ENCODE measurements at places on chromosomes 2 and 18. TPM values are rescaled to one million over a fixed set of nuclear protein-coding genes. Genes with fewer than 3 reads are reported as not detected.
A peak's percentile ranks its signal among the peaks of the same experiment; 100 is the strongest.

The FASTKD1 gene
- 55.2 TPM for total RNA-seq

The CD8B2 gene
- total RNA-seq: 0.09 TPM

DNA sequence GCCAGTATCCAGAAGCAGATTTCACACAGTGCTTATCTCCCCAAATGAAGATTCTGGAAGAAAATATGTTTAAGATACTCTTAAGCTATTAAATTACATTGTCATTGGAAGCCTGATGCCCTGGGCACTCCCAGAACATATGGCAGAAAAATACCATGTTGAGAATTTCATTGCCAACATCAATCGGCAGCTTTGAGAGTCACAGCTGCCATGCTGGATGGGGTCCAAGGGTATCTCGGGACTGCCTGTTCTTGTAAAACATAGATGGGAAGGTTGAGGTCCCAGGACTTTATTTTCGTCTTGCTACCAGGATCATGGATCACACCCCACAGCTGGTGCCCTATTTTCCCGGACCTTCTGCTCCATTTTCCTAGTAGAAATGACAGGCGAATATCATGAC is 632.5 kb downstream of the SUCLG1 start:
- no peak overlapping the region for H3K4me3 ChIP-seq
- H3K36me3 ChIP-seq: no peaks in the 10 kb centered on the region
- H3K27me3 ChIP-seq: no peaks in the 10 kb centered on the region
- no peak overlapping the region for H3K27ac ChIP-seq
- DNase-seq: no peak

GRCh38 chr18:47788621-47789020 is 141.8 kb downstream of the SMAD2 start:
- no peaks in the 10 kb centered on the region for H3K36me3 ChIP-seq
- no peak for DNase-seq
- peaks cover 11% of the 10 kb centered on the region for H3K27me3 ChIP-seq
- H3K27ac ChIP-seq: no peak overlapping the region
- no peaks in the 10 kb centered on the region for H3K4me1 ChIP-seq
- H3K4me3 ChIP-seq: no peak overlapping the region

- no peaks in the 10 kb centered on the region for H3K4me1 ChIP-seq
- DNase-seq: no peak
- no peak overlapping the region for H3K27ac ChIP-seq
Measured at GRCh38 chr2:45130736-45131135, 121.5 kb upstream of the SIX2 start.

GRCh38 chr2:159640176-159640575 is 23.8 kb upstream of the BAZ2B start:
- no peak for DNase-seq
- no peaks in the 10 kb centered on the region for H3K4me1 ChIP-seq
- H3K4me3 ChIP-seq: no peak overlapping the region
- H3K27ac ChIP-seq: no peak overlapping the region
- H3K36me3 ChIP-seq: no peaks in the 10 kb centered on the region
- H3K27me3 ChIP-seq: no peaks in the 10 kb centered on the region

The APCDD1 gene
- not detected for total RNA-seq

The PDE1A gene
- not detected for total RNA-seq

GRCh38 chr18:42670860-42671259 is 444.6 kb downstream of the RIT2 start:
- no peak overlapping the region for H3K4me3 ChIP-seq
- H3K27me3 ChIP-seq: no peaks in the 10 kb centered on the region
- H3K27ac ChIP-seq: no peak overlapping the region
- no peaks in the 10 kb centered on the region for H3K4me1 ChIP-seq

DNA sequence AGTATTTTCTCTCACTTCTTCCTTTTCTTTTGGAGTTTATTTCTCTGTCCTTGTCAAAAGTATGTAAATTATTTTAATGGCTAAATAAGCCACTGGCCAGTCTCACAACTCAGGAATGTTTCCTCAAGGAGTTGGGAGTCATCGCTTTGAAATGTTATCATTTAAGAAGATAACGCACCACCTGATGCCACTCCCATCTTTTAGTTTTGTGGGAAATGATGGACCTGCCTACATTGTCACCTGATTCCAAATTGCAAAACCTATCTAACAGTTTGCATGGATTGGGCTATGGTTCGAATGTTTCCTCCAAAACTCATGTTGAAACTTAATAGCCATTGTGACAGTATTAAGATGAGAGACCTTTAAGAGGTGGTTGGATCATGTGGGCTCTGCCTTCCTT is 32.4 kb upstream of the PPM1B start:
- no peak for DNase-seq
- no peak overlapping the region for H3K4me3 ChIP-seq
- H3K4me1 ChIP-seq: peaks cover 2% of the 10 kb centered on the region
- H3K27me3 ChIP-seq: peaks cover 15% of the 10 kb centered on the region
- no peaks in the 10 kb centered on the region for H3K36me3 ChIP-seq
- no peak overlapping the region for H3K27ac ChIP-seq

DNA sequence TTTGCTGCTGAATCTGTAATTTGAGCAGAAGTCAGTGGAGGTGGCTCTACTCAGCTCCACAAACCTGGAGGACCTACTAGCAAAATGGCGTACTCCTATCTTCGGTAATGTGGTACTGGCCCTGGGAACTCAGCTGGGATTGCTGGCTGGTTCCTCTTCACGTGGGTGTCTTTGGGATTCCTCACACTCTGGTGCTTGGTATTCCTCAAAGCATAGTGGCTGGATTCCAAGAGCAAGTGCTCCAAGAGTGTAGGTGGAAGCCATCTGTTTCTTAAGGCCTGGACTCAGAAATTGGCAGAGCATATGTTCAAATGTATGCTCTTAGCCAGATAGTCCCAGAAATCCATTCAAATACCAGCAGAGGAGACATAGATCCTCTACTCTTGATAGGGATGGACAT is 281.9 kb upstream of the CDH7 start:
- no peak overlapping the region for H3K4me3 ChIP-seq
- H3K27me3 ChIP-seq: no peaks in the 10 kb centered on the region
- H3K4me1 ChIP-seq: no peaks in the 10 kb centered on the region
- no peak for DNase-seq
- H3K36me3 ChIP-seq: no peaks in the 10 kb centered on the region
- H3K27ac ChIP-seq: no peak overlapping the region

DNA sequence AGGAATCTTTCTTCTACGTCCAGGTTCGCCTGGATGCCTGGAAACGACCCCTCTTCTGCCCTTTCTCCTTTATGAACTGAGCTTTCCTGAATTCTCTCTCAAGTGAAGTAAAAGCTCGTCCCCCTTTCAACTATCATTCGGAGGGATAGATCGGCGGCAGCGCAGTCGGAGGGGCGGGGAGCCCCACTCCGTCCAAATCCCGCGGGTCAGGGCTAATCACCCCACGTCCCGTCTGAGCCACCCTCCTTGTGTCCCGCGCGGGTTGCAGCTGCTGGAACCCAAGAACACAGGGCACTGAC is 367 bp downstream of the FBXO48 start:
- no peak for DNase-seq
- H3K36me3 ChIP-seq: peaks cover 2% of the 10 kb centered on the region
- H3K4me1 ChIP-seq: peaks cover 44% of the 10 kb centered on the region
- peak overlapping the region; percentile 93 for H3K27ac ChIP-seq
- H3K27me3 ChIP-seq: no peaks in the 10 kb centered on the region

- peak overlapping the region; percentile 4 for H3K27ac ChIP-seq
- peaks cover 40% of the 10 kb centered on the region for H3K4me1 ChIP-seq
- H3K36me3 ChIP-seq: no peaks in the 10 kb centered on the region
Measured at GRCh38 chr2:30408961-30409387, 38.1 kb upstream of the LCLAT1 start.

DNA sequence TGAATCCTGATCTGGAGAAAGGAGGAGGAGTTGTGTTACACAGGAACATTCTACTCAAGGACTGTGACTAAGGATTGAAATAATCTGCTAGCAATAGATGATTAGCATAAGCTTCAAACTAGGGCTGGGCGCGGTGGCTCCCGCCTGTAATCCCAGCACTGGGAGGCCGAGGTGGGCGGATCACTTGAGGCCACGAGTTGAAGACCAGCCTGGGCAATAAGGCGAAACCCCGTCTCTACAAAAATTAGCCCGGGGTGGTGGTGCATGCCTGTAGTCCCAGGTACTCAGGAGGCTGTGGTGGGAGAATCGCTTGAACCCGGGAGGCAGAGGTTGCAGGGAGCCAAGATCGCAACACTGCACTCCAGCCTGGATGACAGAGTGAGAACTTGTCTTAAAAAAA is 1.5 kb downstream of the TRMT61B start:
- no peaks in the 10 kb centered on the region for H3K27me3 ChIP-seq
- peaks cover 25% of the 10 kb centered on the region for H3K36me3 ChIP-seq
- H3K4me1 ChIP-seq: peaks cover 32% of the 10 kb centered on the region
- peak overlapping the region; percentile 75 for H3K4me3 ChIP-seq
- peak overlapping the region; percentile 39 for H3K27ac ChIP-seq
- no peak for DNase-seq

The ANTXR1 gene
- total RNA-seq: 0.09 TPM

GRCh38 chr2:133919285-133919684 is 334.6 kb upstream of the MGAT5 start:
- no peaks in the 10 kb centered on the region for H3K27me3 ChIP-seq
- no peaks in the 10 kb centered on the region for H3K36me3 ChIP-seq
- H3K4me1 ChIP-seq: no peaks in the 10 kb centered on the region
- no peak overlapping the region for H3K27ac ChIP-seq

DNA sequence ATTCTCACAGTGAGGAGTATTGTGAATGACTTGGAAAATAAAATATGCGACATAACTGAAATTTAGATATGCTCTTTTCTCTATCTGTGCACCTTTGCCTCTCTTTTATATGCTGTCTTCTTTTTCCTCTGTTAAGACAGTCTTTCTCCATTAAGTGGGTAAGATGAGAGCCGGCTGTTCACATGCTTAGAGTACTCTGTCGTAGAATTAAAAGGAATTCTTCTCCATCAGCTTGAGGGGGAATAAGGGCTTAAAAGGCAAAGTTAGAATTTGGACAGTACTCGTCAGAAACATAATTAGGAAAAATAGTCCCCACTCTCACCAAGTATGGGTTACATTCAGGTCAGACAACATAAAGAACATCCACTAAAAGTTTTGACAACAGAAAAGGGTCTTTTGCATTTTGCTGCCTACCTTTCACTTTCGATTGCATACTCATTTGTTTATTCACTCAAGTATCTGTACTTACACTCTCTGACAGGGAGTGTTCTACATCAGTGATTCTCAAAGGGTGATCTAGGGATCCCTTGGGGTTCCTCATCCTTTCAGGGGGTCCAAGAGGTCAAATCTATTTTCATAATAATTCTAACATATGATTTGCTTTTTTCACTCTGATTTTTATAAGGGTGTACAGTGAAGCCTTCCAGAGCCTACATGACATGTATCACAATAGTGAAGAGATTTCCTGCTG is 48.0 kb downstream of the ARHGAP15 start:
- peaks cover 40% of the 10 kb centered on the region for H3K4me1 ChIP-seq
- peak overlapping the region; percentile 94 for H3K27ac ChIP-seq
- H3K36me3 ChIP-seq: peaks cover 35% of the 10 kb centered on the region
- DNase-seq: no peak
- H3K27me3 ChIP-seq: no peaks in the 10 kb centered on the region

The KDSR gene
- 86.9 TPM for total RNA-seq

The KCNG2 gene
- total RNA-seq: not detected

DNA sequence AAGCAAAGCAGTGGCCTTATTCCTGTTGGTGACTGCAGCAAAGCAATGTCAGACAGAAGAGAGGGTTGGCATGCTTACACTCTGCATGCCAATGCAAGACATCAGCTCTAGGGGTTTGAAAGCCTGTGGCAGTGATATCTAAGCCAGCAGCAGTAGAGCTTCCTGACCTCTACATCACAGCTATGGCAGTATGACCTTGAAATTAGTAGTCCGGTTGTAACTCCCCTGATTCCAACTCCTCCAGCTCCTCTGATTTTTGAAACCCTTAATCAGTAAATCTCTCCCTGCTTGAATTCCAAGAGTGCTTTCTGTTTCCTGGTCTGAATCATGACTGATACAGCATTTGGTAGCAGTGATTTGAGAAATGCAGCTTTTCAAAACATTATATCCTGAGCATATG is 60.0 kb upstream of the LRP1B start:
- no peak overlapping the region for H3K27ac ChIP-seq
- H3K27me3 ChIP-seq: no peaks in the 10 kb centered on the region
- DNase-seq: no peak
- no peak overlapping the region for H3K4me3 ChIP-seq

The ALKAL2 gene
- 0.28 TPM for total RNA-seq

The CNDP1 gene
- total RNA-seq: not detected

The LIMS3 gene
- not detected for total RNA-seq

GRCh38 chr2:18368008-18368407 is 192.4 kb downstream of the RDH14 start:
- DNase-seq: no peak
- H3K4me1 ChIP-seq: no peaks in the 10 kb centered on the region
- H3K4me3 ChIP-seq: no peak overlapping the region
- no peaks in the 10 kb centered on the region for H3K36me3 ChIP-seq

The KATNAL2 gene
- total RNA-seq: not detected

- H3K4me1 ChIP-seq: no peaks in the 10 kb centered on the region
- H3K36me3 ChIP-seq: peaks cover 1% of the 10 kb centered on the region
- H3K4me3 ChIP-seq: no peak overlapping the region
- H3K27me3 ChIP-seq: peaks cover 11% of the 10 kb centered on the region
- H3K27ac ChIP-seq: no peak overlapping the region
Measured at GRCh38 chr2:12669036-12669435, 47.7 kb upstream of the TRIB2 start.

GRCh38 chr2:586641-587076 is 90.5 kb downstream of the TMEM18 start:
- no peak overlapping the region for H3K27ac ChIP-seq
- H3K36me3 ChIP-seq: no peaks in the 10 kb centered on the region
- no peak for DNase-seq
- peaks cover 23% of the 10 kb centered on the region for H3K27me3 ChIP-seq
- H3K4me3 ChIP-seq: no peak overlapping the region
- peaks cover 9% of the 10 kb centered on the region for H3K4me1 ChIP-seq

DNA sequence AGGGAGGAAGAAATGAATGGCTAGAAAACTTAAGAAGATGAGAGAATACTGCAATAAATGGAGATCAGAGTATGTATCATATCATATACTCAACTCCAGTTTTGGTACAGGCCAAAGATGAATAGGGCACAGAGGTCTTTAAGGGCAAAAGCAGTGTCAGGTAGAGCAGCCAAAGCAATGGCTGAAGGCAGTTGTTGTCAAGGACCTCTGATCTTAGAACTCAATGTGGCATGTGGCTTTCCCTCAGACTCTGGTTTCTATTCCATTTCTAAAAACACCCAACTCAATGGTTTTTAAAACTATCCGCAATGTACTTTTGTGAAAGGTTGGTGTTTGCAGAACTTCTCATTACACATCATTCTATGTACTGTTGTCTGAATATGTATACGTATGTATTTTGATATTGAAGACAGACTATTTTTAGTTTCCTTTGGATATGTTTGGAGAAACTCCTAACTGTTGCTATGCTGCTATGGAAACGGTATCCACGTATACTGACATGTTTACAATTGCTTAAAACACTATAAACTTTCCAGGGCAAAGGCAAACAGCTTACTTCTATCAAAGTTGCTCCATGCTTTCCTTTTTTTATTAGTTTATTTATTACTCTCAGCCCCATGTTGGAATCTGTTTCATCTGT is 58.1 kb upstream of the PELI1 start:
- H3K27me3 ChIP-seq: no peaks in the 10 kb centered on the region
- peaks cover 61% of the 10 kb centered on the region for H3K4me1 ChIP-seq
- no peak for DNase-seq

GRCh38 chr2:102313025-102313424 is 1.7 kb downstream of the IL1RL1 start:
- H3K27ac ChIP-seq: no peak overlapping the region
- DNase-seq: no peak
- peaks cover 15% of the 10 kb centered on the region for H3K4me1 ChIP-seq

Data from activated CD4-positive, alpha-beta T cell treated with anti-CD3 and anti-CD28 coated beads, Interleukin-2, amount 10 ng/mL, durations not matched to agents 24 days and 14 days (primary cell).